ENCODE measurements at places on chromosomes 4 and X.

GRCh38 chr4:82481506-82481840 is 51.1 kb downstream of the ENOPH1 start:
- DNase-seq: no peak

DNA sequence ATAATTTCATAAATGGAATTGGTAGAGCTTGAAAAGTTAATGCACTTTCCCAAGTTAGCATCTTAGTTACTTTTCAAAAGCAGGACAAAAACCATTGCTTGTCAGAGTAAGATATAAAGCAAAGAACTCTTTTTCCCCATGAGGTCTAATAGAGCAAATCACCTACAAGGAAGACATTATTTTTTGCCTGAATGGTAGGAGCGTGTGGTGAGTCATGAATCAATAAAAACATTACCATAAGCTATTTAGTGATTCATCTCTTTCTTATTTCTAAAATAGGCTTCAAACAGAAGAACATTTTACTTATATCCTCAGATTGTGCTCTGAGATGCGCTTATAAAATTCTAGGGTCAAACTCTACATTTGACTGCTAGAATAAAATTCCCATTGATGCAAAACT is 109.4 kb upstream of the GPRIN3 start:
- no peak for DNase-seq

DNA sequence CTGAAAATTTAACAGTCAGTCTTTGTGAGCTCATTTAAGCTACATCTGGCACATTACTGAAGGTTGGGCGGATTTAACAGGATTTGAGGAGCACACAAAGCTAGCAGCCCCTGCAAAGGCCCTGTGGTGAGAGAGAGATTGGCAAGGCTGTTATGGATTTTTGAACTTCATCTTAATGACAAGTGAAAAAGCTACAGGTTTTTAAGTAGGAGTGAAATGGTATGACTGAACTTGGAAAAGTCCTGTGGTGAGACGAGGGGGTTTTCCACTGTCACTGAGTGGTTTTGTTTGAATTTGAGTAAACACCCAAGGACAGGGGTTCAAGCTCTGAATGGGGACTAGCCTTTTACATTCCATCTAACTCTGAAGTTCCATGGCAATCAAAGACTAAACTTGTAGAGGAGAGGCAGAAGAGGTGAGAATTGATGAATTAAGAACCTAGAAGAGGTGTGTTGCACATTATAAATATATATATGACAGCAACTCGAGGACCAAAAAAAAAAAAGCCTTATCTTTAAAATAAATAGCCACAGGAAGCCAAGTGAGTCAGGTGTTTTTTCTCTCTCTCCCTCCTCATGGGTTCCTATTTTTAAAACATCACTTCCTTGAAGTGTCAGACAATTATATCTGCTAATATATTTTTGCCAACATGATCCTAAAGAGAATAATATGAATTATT is 47.8 kb upstream of the CLNK start:
- no peak for DNase-seq

DNA sequence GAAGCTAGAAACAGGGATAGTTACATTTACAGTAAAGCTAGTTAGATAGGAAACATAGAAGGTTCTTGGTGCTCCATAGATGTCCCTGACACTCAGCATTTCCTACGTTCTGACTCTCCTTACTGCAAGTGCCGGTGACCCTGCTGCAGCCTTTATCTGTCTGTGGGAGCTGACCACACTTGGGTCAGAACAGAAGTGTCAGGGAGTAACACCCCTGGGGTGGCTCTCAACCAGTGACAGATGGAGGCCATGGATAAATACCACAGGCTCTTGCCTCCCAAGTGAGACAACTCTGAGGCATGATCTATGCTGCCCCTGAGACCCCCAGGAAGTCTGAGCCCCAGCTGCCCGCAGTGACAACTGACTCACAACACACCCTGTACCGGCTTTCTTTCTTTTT is 69.8 kb downstream of the ANXA3 start:
- DNase-seq: no peak

GRCh38 chr4:8841678-8842268 is 29.9 kb downstream of the HMX1 start:
- DNase-seq: peak; percentile 1

GRCh38 chr4:41294445-41295062 is 37.8 kb downstream of the UCHL1 start:
- DNase-seq: no peak

DNA sequence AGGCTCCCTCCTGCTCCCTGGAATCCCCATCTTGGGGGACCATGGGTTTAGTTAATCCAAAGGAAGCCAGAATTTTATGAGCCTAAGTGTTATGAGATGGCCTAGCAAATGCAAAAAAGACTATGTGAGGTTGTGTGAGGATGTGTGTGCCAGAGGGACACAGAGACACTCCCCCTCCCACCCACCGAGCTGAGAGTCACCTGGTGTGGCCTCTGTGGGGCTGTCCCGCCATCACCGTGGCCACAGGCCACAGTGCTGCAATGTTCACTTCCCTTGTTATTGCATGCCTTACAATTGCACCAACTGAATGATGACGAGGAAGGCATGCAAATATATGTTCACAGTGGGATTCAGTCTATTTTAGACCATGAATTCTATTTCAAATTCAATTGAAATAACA is 601 bp upstream of the FGFBP2 start:
- DNase-seq: no peak

GRCh38 chrX:24480400-24480865 is 15.3 kb downstream of the PDK3 start:
- no peak for DNase-seq

- peak; percentile 43 for DNase-seq
Measured at GRCh38 chr4:145271194-145271593, 90.8 kb upstream of the OTUD4 start.

GRCh38 chr4:25938787-25939186 is 24.8 kb downstream of the SMIM20 start:
- no peak for DNase-seq

DNA sequence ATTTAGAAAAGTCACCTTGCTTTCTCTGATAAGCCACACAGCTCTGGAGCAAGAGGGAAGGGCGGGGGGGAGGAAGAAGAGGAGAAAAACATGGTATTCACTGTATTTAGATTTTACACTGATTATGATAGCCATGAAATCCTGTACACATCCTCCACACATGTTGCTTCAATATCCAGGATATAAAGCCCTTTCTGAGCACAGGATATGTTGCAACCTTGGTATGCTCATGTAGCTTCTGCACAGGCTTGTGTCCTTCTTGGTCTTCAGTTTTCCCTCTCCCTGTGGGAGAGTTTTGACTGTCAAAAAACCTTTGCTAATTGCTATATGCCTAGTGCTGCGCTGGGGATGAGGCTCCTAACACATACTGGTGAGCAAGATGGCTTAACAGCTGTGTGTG is 61.9 kb upstream of the DAPP1 start:
- no peak for DNase-seq

DNA sequence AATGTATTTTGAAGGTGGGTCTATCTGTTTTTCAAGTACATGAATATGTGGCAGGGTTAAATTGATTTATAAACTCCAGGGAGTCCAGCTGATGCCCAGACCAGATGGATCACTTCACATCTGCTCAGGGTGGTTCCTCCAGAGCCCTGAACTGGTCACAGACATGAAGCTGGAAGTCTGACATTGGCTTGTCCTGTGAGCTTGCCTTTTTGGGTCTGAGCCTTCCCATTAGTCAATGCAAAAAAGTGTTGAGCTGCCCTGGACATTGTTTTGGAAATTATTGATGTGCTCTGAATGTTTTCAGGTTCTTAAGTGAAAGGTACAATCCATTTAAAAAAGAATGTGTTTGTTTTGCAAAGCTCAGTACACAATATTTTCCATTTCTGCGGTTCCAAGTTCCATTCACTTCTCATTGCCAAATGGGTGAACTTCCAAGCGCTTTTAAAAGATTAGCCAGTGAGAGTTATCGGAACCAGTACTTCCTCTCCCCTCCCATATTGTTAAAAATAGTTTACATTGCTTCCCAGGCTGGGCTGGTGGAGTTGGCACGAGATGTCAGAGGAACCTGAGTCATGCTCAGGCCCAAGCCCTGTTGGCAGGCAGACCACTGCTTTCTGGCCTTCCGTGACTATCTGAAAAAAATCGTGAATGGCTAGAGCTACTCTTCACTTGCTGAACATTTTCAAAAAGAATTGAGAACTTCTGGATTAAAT is 52.1 kb downstream of the PDGFRA start:
- DNase-seq: peak; percentile 64

GRCh38 chr4:151858356-151858755 is 97.5 kb upstream of the GATB start:
- no peak for DNase-seq

GRCh38 chr4:113539408-113539807 is 222.1 kb downstream of the CAMK2D start:
- no peak for DNase-seq

DNA sequence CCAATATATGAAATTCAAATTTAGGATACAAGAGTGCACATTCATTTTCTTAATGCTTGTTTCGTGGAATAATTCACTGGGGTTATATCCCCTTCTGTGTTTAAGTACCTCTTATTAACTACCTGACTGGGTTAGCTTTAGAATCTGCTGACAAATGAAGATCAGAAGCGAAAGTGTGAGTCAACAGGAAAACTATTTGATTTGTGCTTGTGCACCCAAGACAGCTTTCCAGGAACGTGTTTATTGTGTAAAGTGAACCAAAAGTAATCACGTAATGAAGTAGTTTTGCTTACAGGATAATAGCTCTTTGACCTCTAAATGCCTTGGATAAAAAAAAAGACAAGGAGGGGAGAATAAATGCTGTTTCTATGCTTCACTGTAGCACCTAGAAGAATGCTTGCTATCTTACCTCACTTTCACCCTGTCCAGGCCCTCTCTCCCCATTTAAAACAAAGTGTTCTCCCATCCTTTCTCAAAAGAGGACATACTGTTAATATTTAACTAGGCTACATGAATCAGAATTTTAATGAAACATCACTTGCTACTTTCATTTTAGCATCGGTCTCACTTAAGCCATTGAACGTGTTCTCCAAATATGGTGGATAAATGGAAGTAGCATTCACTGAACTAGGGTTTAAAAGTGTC is 141.9 kb downstream of the THOC2 start:
- no peak for DNase-seq

GRCh38 chr4:112284662-112285411 is 867 bp downstream of the TIFA start:
- DNase-seq: peak; percentile 61

- DNase-seq: no peak
Measured at GRCh38 chr4:3784454-3785291, 18.5 kb downstream of the ADRA2C start.

DNA sequence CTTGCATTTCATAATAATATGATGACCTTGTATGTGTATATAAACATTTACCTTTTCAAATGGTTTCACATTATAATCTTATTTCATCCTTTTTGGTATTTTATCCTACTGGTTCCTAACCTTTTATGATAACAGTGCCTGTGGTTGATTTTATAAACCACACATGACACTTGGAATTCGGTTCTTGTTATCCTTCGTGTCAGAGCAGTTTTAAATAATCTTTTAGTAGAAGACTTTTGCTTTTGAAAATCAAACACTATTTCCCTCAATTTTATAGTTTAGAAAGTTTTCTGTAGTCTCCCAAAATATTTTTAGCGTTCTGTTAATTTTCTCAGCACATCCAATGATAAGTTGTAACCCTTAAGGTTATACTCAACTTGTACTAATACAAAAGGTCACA is 676.8 kb downstream of the RAPGEF2 start:
- no peak for DNase-seq

DNA sequence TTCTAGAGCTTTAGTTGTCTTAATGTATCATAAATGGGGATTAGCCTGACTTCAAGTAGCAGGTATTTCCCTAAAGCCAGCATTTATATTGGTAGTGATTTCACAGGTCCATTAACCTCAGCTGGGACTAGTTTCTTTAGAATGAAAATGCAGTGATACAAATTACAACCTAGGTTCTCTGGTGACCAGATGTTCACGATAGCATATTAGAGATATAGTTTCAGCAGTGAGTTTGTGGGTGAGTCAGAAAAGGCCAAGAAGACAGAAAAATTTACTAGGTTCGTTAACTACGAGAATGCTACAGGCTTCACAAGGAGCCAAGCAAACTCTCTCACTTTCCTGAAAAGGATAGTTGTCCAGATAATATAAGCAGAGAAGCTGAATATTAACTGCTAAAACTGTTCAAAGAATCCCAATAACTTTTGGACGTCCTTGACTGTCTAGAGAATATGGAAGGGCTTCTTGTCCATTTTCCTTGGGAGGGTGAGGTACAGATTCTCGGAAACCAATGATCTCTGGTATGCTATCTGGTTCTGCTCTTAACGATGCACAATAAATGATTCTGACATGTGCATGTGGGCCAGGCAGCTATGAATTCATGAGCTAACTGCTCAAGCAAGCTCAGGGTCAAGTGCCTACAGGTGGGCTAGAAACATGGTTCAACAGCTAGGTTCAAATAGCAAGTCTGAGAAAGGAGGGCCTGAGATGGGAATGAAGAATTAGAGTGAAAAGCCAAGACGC is 6.0 kb upstream of the SPCS3 start:
- DNase-seq: no peak

DNA sequence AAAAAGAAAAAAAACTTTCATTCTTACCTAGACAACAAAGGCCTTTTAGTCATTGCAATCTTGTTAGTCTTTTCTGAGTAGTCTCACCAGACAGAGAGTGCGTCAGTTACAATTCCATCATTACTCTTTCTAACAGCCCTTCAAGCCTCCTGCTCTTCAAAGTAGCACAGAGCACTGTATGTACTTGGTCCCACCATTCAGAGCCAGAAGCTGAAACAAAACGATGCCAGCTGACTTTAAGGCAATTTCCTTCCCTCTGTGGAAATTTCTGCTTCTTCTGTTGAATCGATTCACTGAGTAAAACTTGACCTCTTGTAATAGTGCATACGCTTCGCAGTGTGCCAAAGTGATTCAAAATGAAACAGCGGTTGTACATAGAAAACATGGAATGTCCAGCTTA is 57.7 kb upstream of the TENM3 start:
- DNase-seq: no peak

- no peak for DNase-seq
Measured at GRCh38 chr4:2372488-2373030, 45.9 kb downstream of the ZFYVE28 start.

DNA sequence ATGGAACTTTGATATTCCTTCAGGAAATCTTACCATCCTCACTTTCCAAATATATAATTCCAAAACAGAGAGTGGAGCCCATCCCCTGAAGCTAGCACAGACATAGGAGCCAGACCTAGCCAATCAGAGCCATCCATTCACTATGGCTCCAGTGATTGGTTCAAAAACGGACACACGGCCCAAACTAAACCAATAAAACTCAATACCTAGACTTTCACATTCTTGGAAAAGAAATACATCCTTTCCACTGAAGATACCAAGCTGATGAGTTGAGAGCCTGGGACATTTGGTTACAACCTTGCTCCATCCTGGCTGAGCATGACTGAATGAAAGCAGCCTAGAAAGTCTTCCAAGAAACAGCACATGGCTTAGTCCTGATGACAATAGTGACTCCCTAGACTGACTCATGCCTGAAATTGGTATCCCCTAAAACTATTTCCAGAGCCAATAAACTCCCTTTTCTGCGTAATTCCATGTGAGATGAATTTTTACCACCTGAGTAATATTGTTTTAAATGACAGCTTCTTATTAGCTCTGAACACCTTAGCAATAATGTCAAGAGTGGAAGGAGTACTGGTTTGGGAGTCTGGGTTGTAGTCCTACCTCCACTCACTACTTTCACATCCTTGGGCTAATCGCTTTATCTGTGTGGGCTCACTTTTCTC is 189.6 kb upstream of the LNX1 start:
- no peak for DNase-seq

- DNase-seq: no peak
Measured at GRCh38 chrX:46788902-46789301, 30.0 kb upstream of the SLC9A7 start.

GRCh38 chr4:66688674-66689073 is 856.6 kb downstream of the CENPC start:
- no peak for DNase-seq

- DNase-seq: no peak
Measured at GRCh38 chr4:173859091-173859713, 329.2 kb upstream of the HAND2 start.

Measured in right lobe of liver (tissue), 6 donors.